Upper lobe of left lung (tissue), 6 donors: ENCODE measurements at places on chromosomes 2 and 18. TPM values are rescaled to one million over a fixed set of nuclear protein-coding genes. Genes with fewer than 3 reads are reported as not detected.

DNA sequence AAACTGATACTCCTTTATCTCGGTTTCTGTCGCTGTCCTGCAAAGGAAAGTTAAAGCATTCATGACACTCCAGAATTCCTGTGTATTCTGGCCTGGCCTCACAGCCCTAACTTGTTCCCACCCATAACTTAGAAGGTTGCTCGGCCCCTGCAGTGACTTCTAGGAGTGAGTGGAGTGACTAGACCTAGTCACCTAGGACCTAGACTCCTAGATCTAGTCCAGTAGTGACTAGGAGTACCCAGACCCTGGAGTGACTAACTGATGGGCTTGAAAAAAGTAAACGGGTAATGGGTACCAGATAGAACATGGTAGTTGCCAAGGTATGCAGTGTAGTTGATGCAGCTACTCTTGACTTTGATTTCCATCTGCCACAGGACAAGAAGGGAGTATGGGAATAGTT, 181.8 kb downstream of the MYO1B start:
- DNase-seq: no peak
- H3K4me1 ChIP-seq: no peaks in the 10 kb centered on the region
- H3K27me3 ChIP-seq: no peaks in the 10 kb centered on the region
- H3K27ac ChIP-seq: no peak overlapping the region

- no peaks in the 10 kb centered on the region for H3K27me3 ChIP-seq
- H3K27ac ChIP-seq: no peak overlapping the region
- H3K4me3 ChIP-seq: no peak overlapping the region
- H3K4me1 ChIP-seq: no peaks in the 10 kb centered on the region
- DNase-seq: no peak
Measured at GRCh38 chr2:119950966-119951365, 61.9 kb upstream of the EPB41L5 start.

DNA sequence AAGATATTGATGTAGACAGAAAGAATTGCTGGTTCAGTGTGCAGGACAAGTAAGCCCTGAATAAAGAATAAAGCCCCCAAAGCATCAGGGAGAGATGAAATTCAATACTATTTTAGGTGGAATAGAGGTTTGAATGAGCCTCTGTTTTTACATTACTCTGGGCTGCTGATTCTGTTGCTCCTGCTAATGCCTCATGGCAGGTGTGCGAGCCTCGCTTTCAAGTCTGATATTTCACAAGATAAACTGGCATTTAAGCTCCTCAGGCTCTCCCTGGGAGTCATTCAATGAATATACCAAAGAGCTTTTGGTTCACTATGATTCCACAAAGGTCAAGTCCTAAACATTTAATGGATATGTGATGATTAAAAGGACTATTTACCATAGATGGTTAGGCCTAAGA, 601.0 kb upstream of the SLC39A10 start:
- no peak overlapping the region for H3K27ac ChIP-seq
- no peak for DNase-seq
- H3K4me3 ChIP-seq: no peak overlapping the region
- H3K27me3 ChIP-seq: no peaks in the 10 kb centered on the region

GRCh38 chr2:236956641-236957040, 129.0 kb upstream of the COPS8 start:
- no peak for DNase-seq
- H3K36me3 ChIP-seq: no peaks in the 10 kb centered on the region
- H3K4me1 ChIP-seq: no peaks in the 10 kb centered on the region
- no peaks in the 10 kb centered on the region for H3K27me3 ChIP-seq
- H3K27ac ChIP-seq: no peak overlapping the region

GRCh38 chr2:22397847-22398246, 987.1 kb upstream of the KLHL29 start:
- H3K27ac ChIP-seq: no peak overlapping the region
- no peak for DNase-seq
- H3K36me3 ChIP-seq: no peaks in the 10 kb centered on the region
- no peak overlapping the region for H3K4me3 ChIP-seq
- H3K4me1 ChIP-seq: no peaks in the 10 kb centered on the region

- no peak overlapping the region for H3K27ac ChIP-seq
- DNase-seq: no peak
Measured at GRCh38 chr18:26555804-26556553, 7.6 kb upstream of the KCTD1 start.

DNA sequence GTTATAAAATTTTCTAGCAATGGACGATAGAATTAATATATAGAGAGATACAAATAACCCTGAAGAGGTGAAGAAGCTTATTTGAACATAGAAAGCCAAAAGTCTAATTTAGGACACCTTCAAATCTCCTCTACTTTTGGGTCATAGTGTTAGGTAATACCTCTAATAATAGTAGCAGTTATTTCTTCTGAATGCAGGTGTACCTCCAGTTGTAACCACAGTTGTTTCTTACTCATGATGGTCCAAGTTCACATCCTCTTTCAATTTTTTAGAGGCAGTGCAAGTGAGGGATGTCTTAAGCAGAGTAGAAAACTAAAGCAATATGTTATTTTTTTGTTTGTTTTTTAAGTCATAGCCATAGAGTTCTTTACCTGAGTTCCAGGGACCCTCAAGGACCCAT, 429.5 kb downstream of the CCDC85A start:
- no peaks in the 10 kb centered on the region for H3K4me1 ChIP-seq
- DNase-seq: no peak
- H3K4me3 ChIP-seq: no peak overlapping the region
- H3K27ac ChIP-seq: no peak overlapping the region
- no peaks in the 10 kb centered on the region for H3K27me3 ChIP-seq

- no peak for DNase-seq
- H3K4me3 ChIP-seq: no peak overlapping the region
- no peaks in the 10 kb centered on the region for H3K36me3 ChIP-seq
- H3K4me1 ChIP-seq: no peaks in the 10 kb centered on the region
- no peak overlapping the region for H3K27ac ChIP-seq
Measured at GRCh38 chr2:239600001-239600593, 199.3 kb upstream of the HDAC4 start.

DNA sequence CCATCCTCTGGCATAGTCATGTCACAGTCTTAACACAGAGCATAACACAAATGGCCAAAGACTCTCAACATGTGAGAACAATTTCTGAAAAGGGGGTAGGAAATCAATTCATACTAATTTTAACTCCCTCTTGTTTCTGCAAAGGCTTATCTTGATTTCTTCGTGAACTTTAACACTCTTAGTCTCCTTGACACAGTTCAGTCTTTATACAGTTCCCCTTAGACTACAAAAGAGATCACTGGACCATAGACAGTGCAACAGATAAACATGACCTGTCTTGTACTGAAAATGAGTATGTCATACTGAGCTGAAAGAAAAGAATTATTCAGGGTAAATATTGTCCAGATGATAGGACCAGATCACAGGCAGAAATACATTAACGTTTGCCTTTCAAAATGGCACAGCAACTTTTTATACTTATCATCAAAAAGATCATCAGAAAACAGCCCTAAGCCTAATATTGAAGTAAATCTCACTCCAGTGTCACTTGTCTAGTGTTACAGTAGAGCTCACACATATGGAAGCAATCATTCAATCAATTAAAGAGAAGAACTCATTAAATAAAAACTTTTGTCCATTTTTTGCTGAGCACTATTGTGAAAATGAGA, 56.4 kb upstream of the VRK2 start:
- no peaks in the 10 kb centered on the region for H3K27me3 ChIP-seq
- H3K36me3 ChIP-seq: no peaks in the 10 kb centered on the region
- H3K4me1 ChIP-seq: no peaks in the 10 kb centered on the region
- no peak for DNase-seq

MOGAT1 gene
- 0.46 TPM for total RNA-seq

ZBTB7C gene
- 11.5 TPM for total RNA-seq
